ENCODE measurements at places on chromosomes 3 and 15. TPM values are rescaled to one million over a fixed set of nuclear protein-coding genes. Genes with fewer than 3 reads are reported as not detected.

ADPGK gene
- total RNA-seq, result 75.5 TPM

ILDR1 gene
- not detected for total RNA-seq

MB21D2 gene
- 1.3 TPM for total RNA-seq

PLA2G4F gene
- total RNA-seq, result not detected

CGNL1 gene
- not detected for total RNA-seq

GLDN gene
- total RNA-seq, result not detected

AP3B2 gene
- 0.53 TPM for total RNA-seq

DNAH12 gene
- 0.08 TPM for total RNA-seq

NANOGP8 gene
- not detected for total RNA-seq

GNB4 gene
- total RNA-seq, result 1.4 TPM

ACAD9 gene
- 47.4 TPM for total RNA-seq

IL16 gene
- 83.2 TPM for total RNA-seq

SLC6A20 gene
- total RNA-seq, result 0.13 TPM

CCDC191 gene
- total RNA-seq, result 1.2 TPM

SYNPR gene
- not detected for total RNA-seq

CAPN3 gene
- 3.2 TPM for total RNA-seq

EDC3 gene
- total RNA-seq, result 50.5 TPM

ECE2 gene
- not detected for total RNA-seq

PPP1R14D gene
- not detected for total RNA-seq

DZIP1L gene
- total RNA-seq, result 0.21 TPM

IL1RAP gene
- total RNA-seq, result 11.1 TPM

CRTC3 gene
- 25.7 TPM for total RNA-seq

PIGBOS1 gene
- 10.6 TPM for total RNA-seq

CCR3 gene
- total RNA-seq, result not detected

STRA6 gene
- total RNA-seq, result not detected

FBLN2 gene
- 0.55 TPM for total RNA-seq

TM4SF18 gene
- not detected for total RNA-seq

MAP1A gene
- 0.76 TPM for total RNA-seq

CASR gene
- not detected for total RNA-seq

NR1I2 gene
- total RNA-seq, result 0.55 TPM

ADAMTSL3 gene
- not detected for total RNA-seq

CHST13 gene
- not detected for total RNA-seq

ADAMTS7 gene
- 0.23 TPM for total RNA-seq

MYO5C gene
- total RNA-seq, result 0.17 TPM

CKMT1B gene
- 0.27 TPM for total RNA-seq

SUCNR1 gene
- 0.04 TPM for total RNA-seq

SH3GL3 gene
- not detected for total RNA-seq

KNG1 gene
- total RNA-seq, result not detected

IQCH gene
- total RNA-seq, result 2.0 TPM

TPM1 gene
- 8.5 TPM for total RNA-seq

FMN1 gene
- 0.04 TPM for total RNA-seq

AGBL1 gene
- not detected for total RNA-seq
